ENCODE measurements at places on chromosomes 1 and 21.

DNA sequence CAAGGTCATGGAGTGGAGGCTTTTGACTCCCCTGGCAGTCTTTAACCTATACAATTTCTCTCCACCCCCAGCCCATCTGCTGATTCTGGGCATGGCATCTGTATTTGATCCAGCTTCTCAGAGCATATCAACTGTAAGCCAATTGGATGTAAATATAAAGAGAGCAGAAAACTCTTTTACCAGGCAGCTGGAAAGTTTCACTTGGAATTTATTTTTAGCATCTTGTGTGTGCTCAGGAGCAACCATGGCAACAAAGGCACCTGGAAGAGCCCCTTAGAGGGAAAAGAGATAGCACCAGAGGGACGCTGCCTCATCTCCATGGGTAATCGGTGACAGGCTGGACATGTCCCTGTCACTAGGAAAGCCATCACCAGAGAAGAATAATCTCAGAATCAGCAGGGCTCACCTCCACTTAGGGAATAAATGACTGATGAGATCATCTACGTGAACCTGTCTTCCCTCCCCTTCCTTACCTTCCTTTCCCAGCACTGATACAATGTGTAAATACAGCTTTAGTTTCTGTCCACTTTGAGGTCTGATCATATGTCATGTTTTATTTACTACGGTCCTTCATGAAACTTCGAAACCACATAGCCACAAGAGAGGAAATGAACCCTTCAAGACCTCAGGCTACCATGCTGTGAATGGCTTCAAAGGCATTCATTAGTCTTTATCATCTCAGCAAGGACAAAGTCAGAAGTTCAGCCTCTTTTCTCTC is 25.3 kb upstream of the SIPA1L2 start:
- DNase-seq: no peak

DNA sequence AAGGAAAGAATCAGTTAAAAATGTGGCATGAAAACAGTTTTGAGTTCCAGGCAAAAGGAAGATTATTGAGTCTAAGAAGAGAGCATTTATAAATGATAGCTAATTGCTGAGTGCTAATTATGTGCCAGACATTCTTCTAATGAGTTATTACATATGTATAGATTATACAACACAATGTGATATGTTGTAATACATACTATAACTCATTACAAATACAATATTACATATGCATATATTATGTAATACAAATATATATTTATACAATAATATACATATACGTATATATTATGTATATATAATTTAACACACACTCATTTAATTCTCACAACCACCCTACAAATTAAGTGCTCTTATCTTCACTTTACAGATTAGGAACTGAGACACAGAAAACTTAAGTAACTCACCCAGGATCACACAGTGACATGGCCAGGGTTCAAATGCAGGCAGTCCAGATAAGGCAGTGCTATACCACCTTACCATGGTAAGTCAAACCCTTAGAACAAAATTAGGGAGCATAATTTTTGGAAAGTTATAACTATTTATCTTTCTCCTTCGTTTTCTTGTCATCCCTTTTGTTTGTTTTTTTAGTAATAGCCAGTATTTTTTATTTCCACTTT is 4.0 kb downstream of the SORT1 start:
- no peak for DNase-seq

GRCh38 chr1:244678697-244679096 is 25.8 kb downstream of the DESI2 start:
- DNase-seq: peak; percentile 8

- DNase-seq: peak; percentile 72
Observed at GRCh38 chr1:180301135-180301742, 71.2 kb downstream of the LHX4 start.

GRCh38 chr1:165040641-165041040 is 315.9 kb downstream of the LMX1A start:
- no peak for DNase-seq

GRCh38 chr1:28091043-28091781 is 2.8 kb upstream of the EYA3 start:
- DNase-seq: peak; percentile 72

- DNase-seq: no peak
Observed at GRCh38 chr21:18801468-18801867, 397.9 kb upstream of the TMPRSS15 start.

- DNase-seq: no peak
Observed at GRCh38 chr21:36815284-36815683, 116.4 kb downstream of the SIM2 start.

- no peak for DNase-seq
Observed at GRCh38 chr1:245946905-245947304, 560.2 kb downstream of the SMYD3 start.

- DNase-seq: no peak
Observed at GRCh38 chr1:214573386-214574318, 22.2 kb upstream of the PTPN14 start.

DNA sequence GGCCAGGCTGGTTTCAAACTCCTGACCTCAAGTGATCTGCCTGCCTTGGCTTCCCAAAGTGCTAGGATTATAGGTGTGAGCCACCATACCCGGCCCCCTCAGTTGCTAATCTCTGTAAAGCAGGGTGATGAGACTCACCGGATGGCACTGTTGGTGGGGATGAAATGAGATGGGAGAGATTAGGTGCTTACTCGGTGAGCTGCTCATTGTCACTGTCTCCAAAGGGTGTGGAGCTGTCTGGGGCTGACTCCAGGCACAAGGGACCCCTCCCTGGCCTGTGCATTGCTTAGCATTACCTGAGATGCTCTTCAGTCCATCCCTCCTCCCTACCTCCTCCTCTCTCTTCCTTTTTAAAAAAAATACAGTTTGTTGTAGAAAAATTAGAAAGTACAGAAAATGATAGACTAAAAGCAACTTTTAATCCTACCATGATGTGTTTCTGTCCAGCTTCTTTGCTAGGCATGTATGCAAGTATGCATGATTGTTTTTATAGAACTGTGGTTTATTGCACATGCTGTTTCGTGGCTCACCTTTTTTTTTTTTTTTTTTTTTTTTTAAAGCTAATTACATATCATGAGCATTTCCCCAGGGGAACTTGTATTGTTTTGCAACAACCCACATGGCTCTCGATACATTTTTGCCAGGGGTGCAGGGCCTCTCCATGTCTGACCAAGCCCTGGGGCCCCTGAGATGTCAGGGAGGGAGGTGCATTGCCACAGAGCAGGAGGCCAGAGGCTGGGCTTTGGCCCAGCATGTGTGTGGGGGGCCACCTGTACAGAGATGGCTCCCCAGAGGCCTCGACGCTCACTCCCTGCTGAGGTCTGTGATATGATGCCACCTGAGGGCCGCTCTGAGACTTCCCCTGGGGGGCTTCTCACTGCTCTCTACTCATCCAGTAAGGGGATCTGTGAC is 55.4 kb downstream of the ARHGEF10L start:
- no peak for DNase-seq

GRCh38 chr1:100597784-100598183 is 59.8 kb downstream of the GPR88 start:
- peak; percentile 22 for DNase-seq

DNA sequence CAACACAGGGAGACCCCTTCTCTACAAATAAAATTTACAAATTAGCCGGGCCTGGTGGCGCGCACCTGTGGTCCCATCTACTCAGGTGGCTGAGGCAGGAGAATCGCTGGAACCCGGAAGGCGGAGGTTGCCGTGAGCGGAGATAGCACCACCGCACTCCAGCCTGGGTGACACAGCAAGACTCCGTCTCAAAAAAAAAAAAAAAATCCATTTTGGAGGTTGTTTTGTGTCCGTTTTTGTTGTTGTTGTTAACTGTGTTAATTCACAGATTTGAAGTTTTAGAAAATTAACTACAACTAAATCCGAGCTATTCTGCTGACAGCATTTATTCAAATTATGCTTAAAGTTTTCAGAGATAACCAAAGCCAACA is 618 bp downstream of the CLCC1 start:
- DNase-seq: peak; percentile 6

- DNase-seq: peak; percentile 39
Observed at GRCh38 chr1:54310439-54311328, 95.5 kb downstream of the SSBP3 start.

DNA sequence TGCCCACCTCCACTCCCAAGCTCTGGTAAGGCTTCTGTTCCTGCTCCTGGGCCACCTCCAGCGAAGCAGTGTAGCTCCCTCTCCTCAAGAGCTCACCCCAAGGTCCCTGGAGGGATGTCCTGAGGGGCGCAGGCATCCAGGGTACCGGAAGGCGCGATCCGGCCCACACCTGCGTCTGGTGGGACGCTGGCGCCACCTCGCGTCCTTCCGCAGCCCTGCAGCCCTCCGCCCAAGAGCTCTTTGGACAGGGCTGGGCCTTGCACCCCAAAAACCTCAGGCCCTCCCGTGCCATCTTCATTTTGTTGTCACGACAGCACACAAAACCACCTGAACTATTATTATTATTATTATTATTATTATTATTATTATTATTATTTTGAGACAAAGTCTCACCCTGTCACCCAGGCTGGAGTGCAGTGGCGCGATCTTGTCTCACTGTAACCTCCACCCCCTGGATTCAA is 49.2 kb upstream of the PAX7 start:
- DNase-seq: no peak

DNA sequence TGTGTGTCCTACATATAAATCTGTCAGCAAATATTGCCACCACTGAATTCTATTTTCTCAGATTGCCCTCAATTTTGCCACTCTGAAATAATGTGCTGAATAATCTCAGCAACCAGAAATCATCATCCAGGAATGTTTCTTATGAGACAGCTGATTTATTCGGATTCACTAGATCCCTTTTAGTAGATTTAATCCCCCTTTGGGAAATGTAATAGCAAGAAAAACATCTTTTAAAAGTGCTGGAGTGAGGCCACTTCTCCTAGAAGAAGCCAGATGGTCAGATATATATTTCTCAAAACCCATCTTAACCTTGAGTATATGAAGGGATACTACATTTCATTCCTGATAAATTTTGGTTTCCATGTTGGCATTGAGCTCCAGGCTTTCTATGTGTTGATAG is 327.7 kb downstream of the SMYD3 start:
- no peak for DNase-seq

GRCh38 chr1:223233410-223234169 is 90.5 kb upstream of the TLR5 start:
- peak; percentile 92 for DNase-seq

DNA sequence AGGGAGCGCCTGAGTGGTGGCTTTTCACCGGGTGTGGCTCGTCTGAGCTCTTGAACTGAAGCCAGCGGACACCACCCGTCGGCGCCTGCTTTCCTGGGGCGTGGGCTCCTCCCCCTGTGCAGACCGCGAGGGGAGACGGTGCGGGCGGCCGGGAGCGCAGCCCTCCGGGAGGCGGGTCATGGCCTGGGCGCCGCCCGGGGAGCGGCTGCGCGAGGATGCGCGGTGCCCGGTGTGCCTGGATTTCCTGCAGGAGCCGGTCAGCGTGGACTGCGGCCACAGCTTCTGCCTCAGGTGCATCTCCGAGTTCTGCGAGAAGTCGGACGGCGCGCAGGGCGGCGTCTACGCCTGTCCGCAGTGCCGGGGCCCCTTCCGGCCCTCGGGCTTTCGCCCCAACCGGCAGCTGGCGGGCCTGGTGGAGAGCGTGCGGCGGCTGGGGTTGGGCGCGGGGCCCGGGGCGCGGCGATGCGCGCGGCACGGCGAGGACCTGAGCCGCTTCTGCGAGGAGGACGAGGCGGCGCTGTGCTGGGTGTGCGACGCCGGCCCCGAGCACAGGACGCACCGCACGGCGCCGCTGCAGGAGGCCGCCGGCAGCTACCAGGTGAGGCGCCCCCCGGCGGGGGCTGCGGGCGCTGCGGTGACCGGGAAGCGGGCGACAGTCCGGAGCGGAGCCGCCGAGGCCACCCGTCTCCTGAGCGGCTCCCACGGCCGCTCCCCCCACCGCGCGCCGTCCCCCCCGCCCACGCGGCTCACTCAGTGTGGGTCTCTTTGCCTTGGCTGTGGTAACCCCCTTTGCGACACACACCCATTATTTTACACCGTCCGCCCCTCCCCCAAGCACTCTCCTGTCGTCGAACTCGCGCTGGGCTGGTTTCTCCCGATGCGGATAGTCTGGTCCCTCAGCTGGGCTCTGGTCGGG is at the start of gene TRIM58:
TSS of gene TRIM58 (plus strand) at position 119 of the 916 bp plus-strand sequence. CDS start at position 179, 60 bp downstream.
- no peak for DNase-seq

DNA sequence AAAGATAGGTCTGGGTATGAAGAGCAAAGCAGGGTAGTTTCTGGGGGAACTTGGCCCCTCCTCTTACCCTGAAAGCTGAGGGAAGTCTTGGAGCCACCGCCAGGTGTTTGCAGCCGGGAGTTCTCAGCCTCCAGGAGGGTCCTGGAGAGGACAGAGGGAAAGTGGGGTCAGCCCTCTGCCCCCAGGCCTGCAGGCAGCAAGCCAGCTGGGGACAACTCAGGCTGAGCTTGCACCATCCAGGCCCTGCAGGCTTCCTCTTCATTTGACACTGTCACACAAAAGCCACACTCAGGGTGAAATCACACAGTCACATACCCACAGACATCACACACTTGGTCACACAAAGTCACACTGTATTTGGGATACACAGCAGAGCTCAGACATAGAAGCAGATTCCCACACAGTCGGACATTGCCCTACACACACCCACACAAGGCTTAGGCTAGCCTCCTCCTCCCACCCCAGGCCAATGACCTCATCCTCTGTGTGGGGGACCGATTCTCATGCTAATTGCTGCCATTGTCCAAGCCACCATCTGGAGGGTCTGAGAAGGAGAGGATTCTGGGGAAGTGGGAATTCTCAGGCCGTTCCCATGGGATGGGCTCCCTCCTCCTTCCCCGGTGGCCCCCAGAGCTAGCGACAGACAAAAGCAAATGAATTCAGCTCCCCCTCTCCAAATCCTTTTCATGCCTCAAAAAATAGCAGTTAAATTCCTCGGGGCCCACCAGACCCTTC is 3.7 kb downstream of the NES start:
- peak; percentile 39 for DNase-seq

DNA sequence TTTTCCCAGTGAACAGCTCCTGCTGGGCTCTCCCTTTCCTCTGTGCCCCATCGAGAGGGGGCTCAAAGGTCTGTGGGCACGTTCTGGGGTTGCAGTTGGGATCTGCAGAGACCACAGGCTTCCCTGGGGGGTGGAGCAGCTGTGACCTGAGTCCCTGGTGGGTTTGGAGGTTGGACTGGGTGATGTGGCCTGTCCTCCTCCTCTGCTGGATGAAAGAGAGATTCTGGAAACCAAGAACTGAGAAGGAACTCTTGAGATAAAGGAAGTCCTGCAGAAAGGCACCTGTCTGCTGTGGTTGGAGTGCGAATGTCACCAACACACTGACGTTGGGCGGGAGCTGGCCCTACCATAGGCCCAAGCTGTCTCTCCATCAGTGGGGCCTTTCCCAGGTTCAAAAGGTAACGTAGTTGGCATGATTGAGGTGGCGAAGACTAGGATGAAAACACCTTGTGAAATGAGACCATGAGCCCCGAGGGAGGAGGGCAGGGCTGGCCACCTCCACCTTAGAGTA is 35.8 kb upstream of the ETV3 start:
- no peak for DNase-seq

All from IMR-90 (cell line).